Activated CD4-positive, alpha-beta memory T cell treated with anti-CD3 and anti-CD28 coated beads for 36 hours (primary cell): ENCODE measurements at places on chromosomes 11 and 22. TPM values are rescaled to one million over a fixed set of nuclear protein-coding genes. Genes with fewer than 3 reads are reported as not detected.

GRCh38 chr11:128939591-128939990 is 3.1 kb downstream of the TP53AIP1 start:
- no peaks in the 10 kb centered on the region for H3K4me1 ChIP-seq
- H3K27ac ChIP-seq, result no peak overlapping the region
- H3K4me3 ChIP-seq, result no peak overlapping the region
- no peaks in the 10 kb centered on the region for H3K36me3 ChIP-seq

GRCh38 chr11:108906329-108906728 is 241.5 kb downstream of the DDX10 start:
- peaks cover 8% of the 10 kb centered on the region for H3K36me3 ChIP-seq
- no peak overlapping the region for H3K27ac ChIP-seq
- H3K4me3 ChIP-seq, result no peak overlapping the region
- no peaks in the 10 kb centered on the region for H3K27me3 ChIP-seq
- no peak for DNase-seq
- no peaks in the 10 kb centered on the region for H3K4me1 ChIP-seq

GRCh38 chr11:86421946-86422345 is 47.3 kb downstream of the CCDC81 start:
- H3K4me3 ChIP-seq, result no peak overlapping the region
- DNase-seq, result no peak
- H3K4me1 ChIP-seq, result peaks cover 6% of the 10 kb centered on the region
- H3K27me3 ChIP-seq, result no peaks in the 10 kb centered on the region
- H3K36me3 ChIP-seq, result peaks cover 7% of the 10 kb centered on the region

DNA sequence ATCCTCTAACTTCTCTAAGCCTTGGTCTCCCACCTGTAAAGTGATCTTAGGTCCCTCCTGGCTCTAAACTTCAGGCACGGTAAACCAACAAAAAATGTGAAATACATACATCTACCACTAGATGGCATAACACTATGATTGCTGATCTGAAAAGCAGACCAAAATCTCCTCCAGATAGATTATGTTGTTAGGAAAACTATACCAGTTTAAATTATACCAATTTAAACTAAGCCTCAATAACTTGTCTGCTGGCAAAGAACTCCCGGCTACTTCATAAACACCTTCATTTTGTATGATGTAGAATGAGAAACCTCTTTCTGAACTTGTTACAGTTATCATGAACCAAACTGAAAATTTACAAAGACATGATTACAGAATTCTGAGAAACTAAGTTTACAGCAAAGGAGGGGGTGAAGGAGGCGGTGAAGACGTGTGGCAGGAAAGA is 85.9 kb downstream of the SBF2 start:
- no peak for DNase-seq
- H3K27ac ChIP-seq, result no peak overlapping the region
- peaks cover 2% of the 10 kb centered on the region for H3K36me3 ChIP-seq
- H3K27me3 ChIP-seq, result no peaks in the 10 kb centered on the region
- no peaks in the 10 kb centered on the region for H3K4me1 ChIP-seq
- no peak overlapping the region for H3K4me3 ChIP-seq

Gene CYB5R3
- total RNA-seq, result 73.7 TPM

Gene SYVN1
- total RNA-seq, result 24.5 TPM

Gene MMP8
- total RNA-seq, result not detected

Gene TSKU
- total RNA-seq, result 3.9 TPM
